ENCODE measurements at places on chromosomes 7 and 10.

DNA sequence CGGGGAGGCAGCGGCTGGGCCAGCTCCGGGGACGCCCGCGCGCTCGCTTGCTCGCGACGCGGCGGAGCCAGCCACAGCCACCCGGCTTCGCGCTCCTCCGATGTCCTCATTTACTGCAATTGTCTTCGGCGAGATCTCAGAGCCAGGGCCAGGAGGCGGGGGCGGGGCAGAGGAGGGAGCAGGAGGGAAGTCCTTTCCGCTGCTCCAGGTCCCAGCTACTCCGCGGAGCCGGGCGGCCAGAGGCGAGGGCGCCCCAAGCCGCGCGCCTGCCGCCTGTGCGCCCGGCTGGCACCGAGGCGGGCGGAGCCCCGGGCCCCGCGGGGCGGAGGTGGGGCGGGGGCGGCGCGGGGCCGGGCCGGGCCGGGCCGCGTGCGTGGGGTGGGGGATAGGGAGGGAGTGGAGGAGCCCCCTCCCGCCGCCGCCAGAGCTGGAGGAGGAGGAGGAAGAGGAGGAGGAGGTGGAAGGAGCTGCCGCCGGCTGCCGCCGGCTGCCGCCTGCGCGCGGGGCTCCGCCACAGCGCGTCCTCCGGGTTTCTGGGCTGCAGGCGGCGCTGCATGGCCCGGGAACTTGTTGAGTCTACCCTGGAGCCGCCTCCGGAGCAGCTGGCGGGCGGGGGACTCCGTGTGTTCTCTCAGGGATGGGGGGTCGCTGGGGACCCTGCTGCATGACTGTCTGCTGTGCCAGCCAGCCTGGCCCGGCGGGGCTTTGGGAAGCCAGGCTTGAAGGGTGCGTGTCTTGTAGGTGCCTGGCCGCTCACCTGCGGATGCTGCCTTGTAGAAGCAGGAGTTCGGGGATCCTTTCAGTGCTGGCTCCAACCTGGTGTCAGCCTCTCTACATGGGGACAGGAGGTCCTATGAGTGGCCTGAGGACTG is at the start of gene INSYN2A:
Gene INSYN2A (minus strand): TSS at position 310 of the 872 bp plus-strand sequence. CDS start 20,196 bp downstream, outside the sequence.
- H3K27me3 ChIP-seq, result peaks cover 31% of the 10 kb centered on the region
- no peak within 1 kb of the TSS for H3K27ac ChIP-seq
- peaks cover 2% of the 10 kb centered on the region for H3K4me1 ChIP-seq
- H3K36me3 ChIP-seq, result no peaks in the 10 kb centered on the region

- no peak for DNase-seq
- no peak overlapping the region for H3K27ac ChIP-seq
- no peaks in the 10 kb centered on the region for H3K27me3 ChIP-seq
- no peaks in the 10 kb centered on the region for H3K36me3 ChIP-seq
- no peaks in the 10 kb centered on the region for H3K4me1 ChIP-seq
- no peak overlapping the region for H3K4me3 ChIP-seq
Observed at GRCh38 chr10:55837273-55837672, 523.8 kb downstream of the ZWINT start.

GRCh38 chr7:107613439-107613838 is 33.4 kb downstream of the BCAP29 start:
- no peak overlapping the region for H3K4me3 ChIP-seq
- peaks cover 44% of the 10 kb centered on the region for H3K36me3 ChIP-seq
- no peak overlapping the region for H3K27ac ChIP-seq
- H3K27me3 ChIP-seq, result no peaks in the 10 kb centered on the region
- no peak for DNase-seq
- peaks cover 28% of the 10 kb centered on the region for H3K4me1 ChIP-seq

DNA sequence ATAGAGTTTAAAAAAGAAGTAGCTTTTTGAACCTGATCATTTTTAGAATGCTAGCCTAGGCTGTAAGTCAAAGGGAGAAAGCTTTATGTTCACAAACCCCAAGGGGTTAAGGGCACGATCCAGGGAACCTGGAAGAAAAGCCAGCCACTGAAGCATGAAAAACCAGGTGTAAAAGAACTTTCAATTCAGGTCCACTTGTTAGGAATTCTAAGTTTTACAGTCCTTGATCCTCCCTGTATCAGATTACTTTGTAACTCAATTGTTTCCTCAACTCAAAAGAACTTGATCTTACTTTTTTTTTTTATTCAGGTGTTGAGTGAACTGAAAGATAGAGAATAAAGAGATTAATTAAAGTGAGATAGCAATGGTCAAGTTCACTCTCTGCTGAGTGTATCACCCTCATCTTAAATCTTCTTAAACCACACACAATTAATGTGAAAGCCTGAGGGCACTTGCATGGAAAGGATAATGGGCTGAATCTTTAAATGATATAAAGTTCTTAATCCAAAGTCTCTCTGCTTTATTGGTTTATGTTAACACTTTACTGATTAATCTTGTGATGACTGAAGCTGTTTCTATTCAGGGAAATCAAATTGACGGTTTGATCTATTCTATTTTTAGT is 672.2 kb upstream of the LRRN3 start:
- no peaks in the 10 kb centered on the region for H3K4me1 ChIP-seq
- DNase-seq, result no peak
- H3K36me3 ChIP-seq, result no peaks in the 10 kb centered on the region
- no peak overlapping the region for H3K27ac ChIP-seq
- peaks cover 2% of the 10 kb centered on the region for H3K27me3 ChIP-seq

All from activated CD8-positive, alpha-beta T cell treated with anti-CD3 and anti-CD28 coated beads, Interleukin-2, amount 10 ng/mL, durations not matched to agents 7 days and 5 days (primary cell).